Activated T-helper 17 cell treated with anti-CD3 and anti-CD28 coated beads, Interleukin-2, amount 50 U/mL, for 72 hours (primary cell): ENCODE measurements at places on chromosomes 2 and 18. TPM values are rescaled to one million over a fixed set of nuclear protein-coding genes. Genes with fewer than 3 reads are reported as not detected.

NAT8 gene
- total RNA-seq, result not detected

KIAA2012 gene
- not detected for total RNA-seq

C2orf72 gene
- 0.48 TPM for total RNA-seq

SERPINB10 gene
- not detected for total RNA-seq

CYTIP gene
- 581 TPM for total RNA-seq

TTC27 gene
- total RNA-seq, result 32.6 TPM

ASAP2 gene
- 0.17 TPM for total RNA-seq

FZD7 gene
- 1.6 TPM for total RNA-seq

INPP4A gene
- total RNA-seq, result 66.4 TPM

KCNG3 gene
- not detected for total RNA-seq

LCT gene
- 0.45 TPM for total RNA-seq

APCDD1 gene
- not detected for total RNA-seq

ABCG5 gene
- total RNA-seq, result not detected

DYNAP gene
- total RNA-seq, result not detected

UGT1A9 gene
- 0.19 TPM for total RNA-seq

ZSWIM2 gene
- not detected for total RNA-seq

SANBR gene
- 4.0 TPM for total RNA-seq

AQP12A gene
- not detected for total RNA-seq

MAP2 gene
- 0.24 TPM for total RNA-seq

EFHD1 gene
- 0.71 TPM for total RNA-seq

KCNIP3 gene
- not detected for total RNA-seq

BOLL gene
- total RNA-seq, result not detected

FOXD4L1 gene
- 0.11 TPM for total RNA-seq

POTEC gene
- total RNA-seq, result not detected

GEN1 gene
- 38.3 TPM for total RNA-seq

SLC30A3 gene
- total RNA-seq, result 0.50 TPM
